ENCODE measurements at places on chromosomes 2 and 18.

DNA sequence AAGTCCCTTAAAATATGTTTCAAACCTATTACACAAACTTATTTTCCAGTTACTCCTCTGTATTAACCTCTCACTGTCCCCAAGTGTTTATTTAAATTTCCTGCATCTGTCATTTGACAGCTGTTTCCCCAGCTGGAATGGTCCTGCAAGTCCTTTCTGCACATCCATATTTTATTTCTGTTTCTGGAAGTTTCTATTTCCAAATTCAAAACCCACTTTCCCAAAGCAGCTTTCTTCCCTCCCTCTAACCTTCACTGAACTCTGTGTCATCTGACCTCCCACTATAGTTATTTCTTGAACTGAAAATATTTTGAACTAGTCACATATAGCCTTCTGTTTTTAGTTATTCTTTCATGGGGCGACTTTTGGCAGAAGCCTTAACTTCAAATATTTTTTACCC lies 459.4 kb upstream of the MC4R start:
- no peaks in the 10 kb centered on the region for H3K4me1 ChIP-seq
- H3K36me3 ChIP-seq: no peaks in the 10 kb centered on the region
- no peak overlapping the region for H3K4me3 ChIP-seq
- no peak overlapping the region for H3K27ac ChIP-seq

DNA sequence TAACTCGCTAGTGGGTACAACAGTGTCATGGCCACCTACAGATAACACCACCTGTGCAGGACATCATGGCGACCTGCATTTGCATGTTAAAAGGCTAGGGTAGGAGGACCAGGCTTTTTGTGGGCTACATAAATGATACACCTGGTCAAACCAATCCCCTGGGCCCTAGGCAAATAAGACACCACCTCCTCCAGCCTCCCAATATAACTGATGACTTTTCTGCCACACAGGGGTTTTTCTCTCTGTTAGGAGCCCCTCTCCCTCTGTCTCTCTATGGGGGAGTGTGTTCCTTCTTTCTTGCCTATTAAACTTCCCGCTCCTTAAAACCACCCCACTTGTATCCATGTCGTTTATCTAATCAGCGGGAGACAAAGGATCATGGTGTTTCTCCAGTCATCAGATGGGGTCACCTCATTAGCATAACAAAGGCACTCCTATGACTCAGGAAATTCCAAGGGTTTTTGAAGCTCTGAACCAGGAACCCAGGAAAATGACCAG lies 10.8 kb upstream of the BUB1 start:
- H3K27me3 ChIP-seq: no peaks in the 10 kb centered on the region
- DNase-seq: no peak

DNA sequence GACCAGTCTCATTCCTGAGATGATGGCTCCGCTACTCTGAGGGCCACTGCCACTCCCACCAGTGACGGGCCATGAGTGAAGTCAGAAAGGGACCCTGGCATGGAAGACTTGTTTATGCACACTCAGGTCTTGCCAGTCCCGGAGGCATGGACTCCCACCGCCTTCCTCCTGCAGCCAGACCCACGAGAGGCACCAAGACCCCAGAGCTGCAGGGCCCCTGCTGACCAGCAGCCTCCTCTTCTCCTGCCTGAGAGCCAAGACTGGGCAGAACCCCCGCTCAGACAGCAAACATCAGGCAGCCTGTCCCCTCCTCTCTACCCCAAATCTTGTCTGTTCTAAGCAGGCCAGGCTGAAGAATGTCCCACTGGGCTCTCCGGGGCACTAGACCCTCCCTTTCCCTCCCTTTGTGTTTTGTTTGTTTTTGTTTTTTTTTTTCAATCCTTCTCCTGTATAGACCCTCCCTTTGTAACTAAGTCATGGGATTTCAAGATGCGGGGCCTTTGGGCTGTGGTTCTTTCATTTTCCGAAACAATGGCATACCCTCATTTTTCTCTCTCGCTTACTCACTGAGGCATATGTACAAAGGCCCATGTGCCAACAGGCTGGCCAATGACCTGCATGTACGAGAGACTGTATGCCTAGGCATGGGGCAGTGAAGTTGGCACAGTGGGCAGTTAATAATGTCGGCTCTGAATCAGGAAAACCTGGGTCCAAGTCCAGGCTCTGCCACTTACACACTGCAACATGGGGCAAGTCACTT lies 24.3 kb upstream of the MAPRE3 start:
- DNase-seq: no peak
- H3K36me3 ChIP-seq: no peaks in the 10 kb centered on the region
- no peaks in the 10 kb centered on the region for H3K27me3 ChIP-seq
- H3K4me3 ChIP-seq: no peak overlapping the region
- no peak overlapping the region for H3K27ac ChIP-seq
- H3K4me1 ChIP-seq: no peaks in the 10 kb centered on the region

DNA sequence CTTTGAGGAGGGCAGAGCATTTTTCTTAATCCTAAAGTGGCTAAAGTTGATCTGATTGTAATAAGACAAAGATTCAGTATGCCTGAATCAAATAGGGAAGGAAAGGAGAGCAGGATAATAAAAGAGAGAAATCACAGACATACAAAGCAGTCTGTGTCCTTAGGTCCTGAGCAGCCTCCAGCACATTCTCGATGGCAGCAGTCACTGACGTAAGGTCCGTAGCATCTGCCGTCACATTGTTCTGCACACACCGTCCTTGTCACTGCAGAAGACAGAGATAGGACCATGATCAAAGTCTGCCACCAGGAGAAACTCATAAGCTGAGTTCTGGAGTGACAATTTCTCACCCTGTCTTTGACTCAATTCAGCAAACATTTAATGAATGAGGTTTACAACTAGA lies 813.7 kb downstream of the ERBB4 start:
- no peaks in the 10 kb centered on the region for H3K4me1 ChIP-seq
- no peak overlapping the region for H3K4me3 ChIP-seq
- no peaks in the 10 kb centered on the region for H3K36me3 ChIP-seq
- no peak for DNase-seq
- no peak overlapping the region for H3K27ac ChIP-seq
- no peaks in the 10 kb centered on the region for H3K27me3 ChIP-seq

- H3K4me1 ChIP-seq: no peaks in the 10 kb centered on the region
- no peak overlapping the region for H3K27ac ChIP-seq
- no peak overlapping the region for H3K4me3 ChIP-seq
- H3K36me3 ChIP-seq: no peaks in the 10 kb centered on the region
Observed at GRCh38 chr2:149200109-149200520, 130.3 kb upstream of the LYPD6 start.

DNA sequence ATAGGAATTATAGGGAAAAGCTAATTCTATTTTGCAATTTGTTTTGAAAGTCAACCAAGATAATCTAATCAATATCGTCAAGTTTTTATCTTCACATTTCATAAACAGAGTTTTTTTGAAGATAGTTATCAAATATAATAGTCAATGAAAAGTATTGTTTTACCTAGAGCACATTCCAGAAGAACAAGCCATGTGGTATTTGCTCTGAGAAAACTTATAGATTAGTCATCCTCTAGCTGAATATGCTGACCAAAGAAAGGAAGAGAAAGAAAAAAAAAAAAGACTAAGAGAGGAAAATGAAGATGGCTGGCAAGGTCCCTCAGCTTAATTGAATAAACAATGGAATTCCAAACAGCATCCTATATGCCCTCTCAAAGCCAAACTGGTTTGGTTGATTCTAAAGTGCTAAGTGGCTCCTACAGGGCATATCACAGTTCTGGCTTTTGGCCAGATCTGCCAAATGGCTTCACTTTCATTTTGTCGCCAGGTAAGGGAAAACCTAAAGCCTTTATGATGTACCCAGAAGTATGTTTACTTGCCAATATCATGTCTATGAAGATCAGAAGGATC lies 132.6 kb downstream of the VWC2L start:
- H3K27me3 ChIP-seq: no peaks in the 10 kb centered on the region
- H3K4me1 ChIP-seq: no peaks in the 10 kb centered on the region
- H3K36me3 ChIP-seq: no peaks in the 10 kb centered on the region
- no peak for DNase-seq

DNA sequence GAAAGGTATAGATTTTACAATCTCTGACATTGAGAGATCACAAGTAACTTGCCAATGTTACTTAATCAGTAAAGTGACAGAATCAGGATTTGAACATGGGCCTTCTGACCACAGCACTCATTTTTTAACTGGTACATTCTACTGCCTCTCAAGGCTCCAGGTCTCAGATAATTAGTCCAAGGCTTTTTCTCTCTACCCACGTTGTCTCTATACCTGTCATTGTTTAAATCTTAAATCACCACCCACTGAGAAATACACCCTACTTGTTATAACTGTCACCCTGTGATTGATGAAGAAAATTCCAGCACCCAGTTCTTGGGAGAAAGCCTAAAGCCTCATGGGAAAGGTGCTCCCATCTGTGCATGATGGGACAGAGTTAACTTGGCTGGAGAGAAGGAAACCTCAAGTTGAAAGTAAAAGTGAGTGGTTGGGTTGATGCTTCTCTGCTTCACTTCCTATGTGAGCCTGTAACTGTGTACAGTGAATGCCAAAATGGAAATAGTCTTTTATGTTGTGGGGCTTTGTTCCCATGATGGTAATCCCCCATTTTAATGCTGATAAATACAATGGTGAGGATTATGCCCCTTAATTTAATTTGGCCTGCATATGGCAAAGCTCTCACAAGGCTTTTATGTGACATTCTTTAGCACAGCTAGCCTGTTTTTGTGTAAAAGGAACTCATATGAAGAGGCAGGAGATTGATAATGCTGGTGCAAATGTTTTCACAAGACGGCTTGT lies 190.1 kb upstream of the SP5 start:
- H3K4me3 ChIP-seq: no peak overlapping the region
- no peak for DNase-seq
- no peaks in the 10 kb centered on the region for H3K27me3 ChIP-seq
- H3K36me3 ChIP-seq: no peaks in the 10 kb centered on the region

DNA sequence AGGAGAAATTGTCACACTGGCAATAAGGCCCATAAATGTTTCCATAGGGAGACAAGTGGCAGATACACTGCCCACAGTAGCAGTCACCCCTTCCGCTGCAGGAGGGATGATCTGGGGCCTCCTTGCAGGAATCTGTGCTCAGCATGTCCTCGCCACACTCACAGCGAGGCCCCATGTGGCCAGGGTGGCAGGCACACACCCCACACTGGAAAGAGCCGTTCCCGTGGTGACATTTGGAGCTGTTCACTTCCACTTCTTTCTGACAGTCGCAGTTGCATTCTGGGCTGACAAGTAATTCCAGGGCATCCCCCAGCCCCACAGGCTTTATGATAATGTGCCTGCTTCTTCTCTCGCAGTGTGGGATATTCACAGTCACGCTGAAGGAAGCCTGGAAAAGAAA lies 62.6 kb downstream of the ITGB6 start:
- no peak overlapping the region for H3K4me3 ChIP-seq
- no peaks in the 10 kb centered on the region for H3K4me1 ChIP-seq
- H3K27me3 ChIP-seq: no peaks in the 10 kb centered on the region

DNA sequence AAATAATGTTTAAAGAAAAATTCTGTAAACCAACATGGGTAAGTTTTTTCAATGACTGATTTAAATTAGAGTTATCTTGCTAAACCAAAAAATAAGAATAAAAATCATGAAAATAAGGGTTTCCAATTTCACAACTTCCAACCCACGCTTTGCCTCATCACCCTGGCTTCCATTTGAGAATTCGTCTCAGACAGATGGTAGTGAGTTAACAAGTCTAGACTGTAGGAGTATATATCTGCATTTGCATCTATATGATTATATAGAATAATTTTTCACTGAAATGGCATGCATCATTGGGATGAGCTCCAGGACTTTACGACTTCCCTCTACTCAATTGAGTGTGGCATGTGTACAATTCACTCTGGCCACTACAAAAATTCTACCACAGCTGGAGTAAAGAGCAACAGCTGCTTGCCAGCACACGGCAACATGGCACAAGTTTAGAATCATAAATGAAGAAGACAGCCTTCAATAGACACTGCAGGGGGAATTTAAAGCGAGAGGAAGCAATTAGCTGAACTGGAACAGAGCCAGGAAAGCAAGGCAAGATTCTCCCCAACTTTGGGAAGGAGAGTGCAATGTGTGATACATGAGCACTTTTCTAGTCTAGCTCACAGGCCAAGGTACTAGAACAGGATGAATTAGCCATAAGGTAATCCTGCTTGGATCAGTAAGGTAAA lies 1673.5 kb upstream of the CELF4 start:
- H3K36me3 ChIP-seq: no peaks in the 10 kb centered on the region
- no peaks in the 10 kb centered on the region for H3K27me3 ChIP-seq
- H3K4me1 ChIP-seq: no peaks in the 10 kb centered on the region
- no peak overlapping the region for H3K27ac ChIP-seq
- no peak overlapping the region for H3K4me3 ChIP-seq

DNA sequence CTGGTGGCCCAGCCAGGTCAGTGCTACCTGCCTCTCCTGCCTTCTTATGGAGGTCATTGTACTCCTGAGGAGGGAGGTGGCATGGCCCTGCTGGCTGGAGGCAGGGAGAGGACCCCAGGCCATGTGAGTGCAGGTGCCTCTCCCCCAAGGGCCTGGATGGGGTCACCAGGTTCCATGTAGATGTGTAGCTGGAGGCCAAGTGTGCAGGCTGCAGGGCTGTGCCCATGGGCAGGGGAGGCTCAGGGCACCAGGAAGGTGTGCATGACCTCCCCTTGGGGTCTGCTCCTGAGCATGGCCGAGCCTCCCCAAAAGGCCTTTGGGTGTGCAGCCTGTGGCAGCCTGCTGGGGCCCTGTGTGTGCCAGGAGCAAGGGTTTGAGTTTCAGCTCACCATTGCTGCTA lies 128.1 kb upstream of the HDAC4 start:
- H3K27me3 ChIP-seq: no peaks in the 10 kb centered on the region
- H3K36me3 ChIP-seq: no peaks in the 10 kb centered on the region
- H3K27ac ChIP-seq: no peak overlapping the region
- H3K4me1 ChIP-seq: no peaks in the 10 kb centered on the region

DNA sequence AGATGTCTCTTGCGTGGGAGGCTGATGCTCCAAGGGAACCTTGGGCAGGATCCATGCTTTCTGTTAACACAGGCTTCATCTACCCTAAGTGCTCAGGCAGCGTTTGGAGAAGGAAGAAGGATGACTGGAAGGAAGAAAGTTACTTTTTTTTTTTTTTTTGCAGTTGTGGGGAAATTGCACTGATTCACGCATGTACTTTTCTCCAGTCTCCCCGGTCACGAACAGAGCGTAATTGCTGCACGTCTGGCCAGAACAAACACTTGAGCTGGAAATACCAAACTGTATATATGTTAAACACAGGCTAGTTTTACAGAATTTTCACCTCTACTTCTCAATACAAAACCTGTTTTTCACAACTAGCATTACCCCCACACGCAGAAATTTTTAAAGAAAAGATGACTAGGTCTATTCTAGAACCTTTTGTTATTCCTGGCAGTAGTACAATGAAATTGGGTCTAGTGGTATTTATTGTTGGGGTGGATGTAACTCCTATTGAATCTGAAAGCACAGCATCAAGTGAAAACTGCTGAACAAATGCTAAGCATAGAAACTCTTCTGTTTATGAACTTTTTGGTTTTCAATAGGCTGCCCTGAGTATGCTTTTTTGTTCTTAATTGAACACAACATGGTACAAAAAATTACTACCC lies 9.3 kb upstream of the SCYGR5 start:
- no peak overlapping the region for H3K27ac ChIP-seq
- H3K4me1 ChIP-seq: no peaks in the 10 kb centered on the region

Measured in natural killer cell (primary cell).